NK-92 treated with Interleukin-12 subunit alpha and Interleukin-12 subunit beta, amount 100 ng/mL, for 24 hours (cell line): ENCODE measurements at places on chromosomes 12 and 14.

GRCh38 chr14:60165547-60165876 lies 314 bp upstream of the DHRS7 start:
- no peak for DNase-seq

GRCh38 chr12:102888511-102888910 lies 28.5 kb downstream of the PAH start:
- no peak for DNase-seq

DNA sequence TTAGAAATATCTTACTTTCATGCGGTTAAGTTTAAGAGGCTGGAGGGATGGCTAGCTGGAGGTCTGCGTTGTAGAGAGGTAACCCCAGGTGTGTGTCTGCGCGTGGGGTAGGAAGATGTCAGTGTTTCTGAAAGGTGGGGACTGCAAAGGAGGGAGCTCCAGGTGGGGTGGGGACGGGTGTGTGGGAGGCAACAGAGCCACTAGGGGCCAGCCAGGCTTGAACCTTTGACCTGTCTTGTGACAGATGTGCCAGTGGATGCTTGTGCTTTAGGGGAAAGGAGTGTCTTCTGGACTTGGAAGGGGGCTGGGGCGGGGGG lies 841 bp downstream of the GLI1 start:
- DNase-seq = no peak

- DNase-seq = no peak
Observed at GRCh38 chr12:113776536-113776935, 189.6 kb downstream of the RBM19 start.

DNA sequence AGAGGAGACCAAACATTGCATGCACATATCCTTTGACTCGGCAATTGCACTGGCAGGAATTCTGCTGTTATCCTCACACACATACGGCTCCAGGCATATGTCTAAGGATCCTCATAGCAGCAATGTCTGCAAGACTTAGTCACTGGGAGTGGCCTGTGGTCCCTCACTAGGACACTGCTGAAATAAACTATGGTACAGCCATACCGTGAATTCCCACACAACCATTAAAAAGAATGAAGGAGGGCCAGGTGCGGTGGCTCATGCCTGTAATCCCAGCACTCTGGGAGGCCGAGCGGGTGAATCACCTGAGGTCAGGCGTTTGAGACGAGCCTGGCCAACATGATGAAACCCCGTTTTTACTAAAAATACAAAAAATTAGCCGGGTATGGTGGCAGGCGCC lies 105.1 kb downstream of the ZFP36L1 start:
- no peak for DNase-seq
